ENCODE measurements at places on chromosomes 5 and 9. TPM values are rescaled to one million over a fixed set of nuclear protein-coding genes. Genes with fewer than 3 reads are reported as not detected.

HSPB3 gene
- not detected for total RNA-seq

MARCOL gene
- total RNA-seq: not detected

TEK gene
- not detected for total RNA-seq

SLIT3 gene
- 18.8 TPM for total RNA-seq

ALDH1A1 gene
- total RNA-seq: 188 TPM

CXCL14 gene
- 6.1 TPM for total RNA-seq

KIF27 gene
- total RNA-seq: 24.6 TPM

PROB1 gene
- total RNA-seq: 2.2 TPM

PSAT1 gene
- 73.2 TPM for total RNA-seq
